Stimulated activated CD4-positive, alpha-beta T cell treated with anti-CD3 and anti-CD28 coated beads, TNF-alpha, amount 100 ng/mL, for 24 hours (primary cell): ENCODE measurements at places on chromosomes 13 and 19.

DNA sequence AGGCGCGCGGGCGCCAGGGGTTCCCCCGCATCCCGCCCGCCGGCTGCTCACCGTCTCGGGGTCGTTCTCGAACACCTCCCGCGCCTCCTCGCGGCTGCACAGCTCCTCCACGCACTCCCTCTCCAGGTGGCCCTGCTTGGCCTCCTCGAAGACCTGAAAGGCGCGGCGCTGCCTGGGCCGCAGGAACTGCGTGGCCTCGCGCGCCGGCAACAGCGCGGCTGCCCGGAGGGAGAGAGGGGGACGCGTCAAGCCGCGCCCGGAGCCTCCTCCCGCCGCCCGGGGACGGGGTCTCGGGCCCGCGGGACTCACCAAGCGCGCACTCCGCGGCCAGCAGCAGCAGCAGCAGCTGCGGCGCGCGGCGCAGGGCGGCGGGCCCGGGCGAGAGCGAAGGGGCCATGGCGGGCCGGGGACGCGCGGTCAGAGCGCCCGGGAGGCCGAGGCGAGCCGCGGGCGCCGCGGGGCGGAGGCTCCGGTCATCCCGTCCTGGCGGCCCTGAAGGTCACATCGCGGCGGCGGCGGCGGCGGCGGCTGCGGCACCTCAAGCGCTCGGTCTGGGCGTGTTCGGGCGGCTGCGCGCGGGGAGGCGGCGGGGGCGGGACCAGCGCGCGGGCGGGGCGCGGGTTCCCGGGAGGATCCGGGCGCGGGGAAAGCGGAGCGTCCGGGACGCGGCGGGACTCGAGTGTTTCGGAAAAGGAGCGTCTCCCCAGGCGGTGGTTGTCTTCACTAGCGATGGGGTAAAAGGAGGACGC lies at the start of gene GAS6:
Gene GAS6 (minus strand): TSS at position 553 of the 749 bp plus-strand sequence. CDS start 156 bp downstream, at position 397.
- no peak for DNase-seq

- DNase-seq = no peak
Measured at GRCh38 chr19:20558011-20558410, 7.6 kb downstream of the ZNF737 start.

GRCh38 chr13:107450931-107451330 lies 764.4 kb downstream of the LIG4 start:
- DNase-seq = no peak

DNA sequence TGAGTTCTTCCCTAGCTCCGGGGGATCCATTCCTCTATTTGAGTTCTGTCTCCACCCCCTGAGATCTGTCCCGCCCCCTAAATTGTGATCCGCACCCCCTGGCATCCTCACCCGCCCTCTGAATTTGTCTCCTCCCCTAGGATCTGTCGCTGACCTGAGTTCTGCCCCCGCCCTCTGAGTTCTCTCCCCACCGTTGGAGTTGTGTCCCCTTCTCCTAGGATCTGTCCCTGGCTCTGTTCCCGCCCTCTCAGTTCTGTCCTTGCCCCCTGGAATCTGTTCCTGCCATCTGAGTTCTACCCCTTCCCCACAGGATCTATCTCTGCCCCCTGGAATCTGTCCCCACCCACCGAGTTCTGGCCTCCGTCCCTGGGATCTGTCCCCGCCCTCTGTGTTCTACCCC lies 1.0 kb upstream of the SLC17A7 start:
- peak; percentile 19 for DNase-seq

DNA sequence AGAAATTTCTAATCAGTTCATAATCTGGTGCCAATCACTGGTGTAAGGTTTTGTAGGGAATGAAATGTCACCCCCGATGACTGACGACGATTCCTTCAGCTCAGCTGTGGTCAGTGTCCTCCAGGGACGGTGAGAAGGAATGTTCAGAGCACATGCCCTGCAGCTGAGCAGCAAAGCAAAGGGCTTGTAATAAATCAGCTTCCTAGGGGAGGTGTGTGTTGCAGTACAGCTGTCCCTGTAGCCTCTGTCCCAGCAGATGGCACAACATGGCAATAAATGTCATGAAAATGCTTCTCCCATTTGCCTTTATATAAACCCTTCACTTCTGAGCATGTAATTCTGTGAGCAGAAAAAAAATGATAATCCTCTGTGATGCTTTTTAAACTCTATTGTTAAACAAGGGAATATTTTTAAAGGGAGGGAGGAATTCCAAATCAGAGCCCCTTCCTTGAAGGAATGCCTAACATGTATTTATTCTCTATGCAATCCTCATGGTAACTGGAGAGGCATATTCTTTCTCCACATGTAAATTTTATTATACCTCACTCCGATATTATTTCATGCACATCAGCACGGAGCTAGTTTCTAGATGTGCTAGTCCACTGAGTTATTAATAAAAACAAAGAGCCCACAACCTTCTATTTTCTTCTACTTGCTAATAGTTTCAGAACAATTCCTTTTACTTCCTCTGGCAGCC lies 102.5 kb downstream of the FAM216B start:
- no peak for DNase-seq
